ENCODE measurements at places on chromosomes 3 and 15.

DNA sequence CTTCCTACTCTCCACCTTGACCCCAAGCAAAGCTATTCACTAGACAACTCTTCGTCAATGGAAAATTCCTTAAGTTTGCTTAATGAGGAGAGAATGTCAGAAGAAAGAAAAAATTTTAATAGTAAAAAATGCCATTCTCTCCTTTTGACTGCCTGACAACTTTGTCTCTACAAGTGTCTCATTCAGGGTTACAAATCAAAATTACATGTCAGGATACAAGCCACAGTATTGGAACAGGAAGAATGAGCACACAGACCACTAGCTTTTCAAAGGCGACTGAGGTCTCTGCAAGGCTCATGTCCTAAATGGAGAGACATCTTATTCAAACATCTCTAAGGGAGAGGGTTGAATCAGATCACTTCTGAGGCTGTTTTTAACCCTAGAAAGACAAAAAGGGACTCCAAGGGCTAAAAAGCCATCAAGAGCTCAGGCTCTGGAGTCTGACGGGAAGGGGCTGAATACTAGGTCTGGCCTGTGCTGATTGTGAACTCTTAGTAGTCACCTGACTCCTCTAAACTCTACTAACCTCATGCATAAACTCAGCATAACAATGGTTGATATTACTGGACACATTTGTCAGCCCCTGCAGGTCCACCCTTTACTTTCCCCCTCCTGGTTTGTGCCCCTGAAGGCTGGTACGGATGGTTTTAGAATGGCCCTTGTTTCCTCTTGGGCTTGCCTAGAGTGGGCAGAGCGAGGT, 12.8 kb upstream of the MEIS2 start:
- DNase-seq = no peak

DNA sequence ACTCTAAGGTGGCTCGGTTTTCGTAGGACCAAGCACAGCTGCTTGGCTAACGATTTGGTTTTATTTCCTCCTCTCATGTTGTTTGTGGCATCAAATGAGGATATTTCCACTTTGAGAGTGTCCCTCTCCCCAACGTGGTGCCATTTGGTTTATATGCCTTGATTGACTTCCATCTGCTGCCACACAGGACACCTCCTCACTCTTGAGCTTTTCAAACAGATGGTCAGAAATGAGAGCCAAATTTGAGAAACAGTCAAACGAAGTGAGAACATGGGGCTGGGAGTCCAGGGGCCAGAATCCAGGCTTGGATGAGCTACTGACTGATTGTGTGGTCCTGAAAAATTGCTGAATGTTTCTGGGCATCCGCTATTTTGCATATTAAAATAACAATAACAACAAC, 43.5 kb downstream of the CEMIP start:
- DNase-seq = peak; percentile 30

- DNase-seq = no peak
Measured at GRCh38 chr15:36160351-36160750, 419.1 kb upstream of the CDIN1 start.

GRCh38 chr3:13335059-13335458, 85.1 kb downstream of the NUP210 start:
- peak; percentile 23 for DNase-seq

DNA sequence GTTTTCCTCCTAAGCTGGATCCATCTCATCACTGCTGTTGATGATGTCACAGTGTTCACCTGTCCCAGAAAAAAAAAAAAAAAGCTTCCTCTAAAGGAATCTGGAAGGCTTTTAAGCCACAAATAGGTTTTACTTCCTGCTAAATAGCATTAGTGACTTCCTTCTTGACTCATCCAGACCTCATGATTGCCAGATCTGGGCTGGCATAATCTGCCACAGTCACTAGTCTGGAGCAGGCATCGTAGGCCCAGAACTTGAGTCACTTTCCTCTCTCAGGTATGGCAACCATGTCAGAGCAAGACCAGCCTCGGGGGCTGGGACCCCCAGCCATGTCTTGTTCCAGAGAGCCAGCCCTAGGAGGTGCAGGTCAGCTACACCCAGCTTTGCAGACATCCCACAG, 266.5 kb upstream of the CADM2 start:
- DNase-seq = no peak

- no peak for DNase-seq
Measured at GRCh38 chr3:64129581-64129980, 95.7 kb downstream of the PRICKLE2 start.

DNA sequence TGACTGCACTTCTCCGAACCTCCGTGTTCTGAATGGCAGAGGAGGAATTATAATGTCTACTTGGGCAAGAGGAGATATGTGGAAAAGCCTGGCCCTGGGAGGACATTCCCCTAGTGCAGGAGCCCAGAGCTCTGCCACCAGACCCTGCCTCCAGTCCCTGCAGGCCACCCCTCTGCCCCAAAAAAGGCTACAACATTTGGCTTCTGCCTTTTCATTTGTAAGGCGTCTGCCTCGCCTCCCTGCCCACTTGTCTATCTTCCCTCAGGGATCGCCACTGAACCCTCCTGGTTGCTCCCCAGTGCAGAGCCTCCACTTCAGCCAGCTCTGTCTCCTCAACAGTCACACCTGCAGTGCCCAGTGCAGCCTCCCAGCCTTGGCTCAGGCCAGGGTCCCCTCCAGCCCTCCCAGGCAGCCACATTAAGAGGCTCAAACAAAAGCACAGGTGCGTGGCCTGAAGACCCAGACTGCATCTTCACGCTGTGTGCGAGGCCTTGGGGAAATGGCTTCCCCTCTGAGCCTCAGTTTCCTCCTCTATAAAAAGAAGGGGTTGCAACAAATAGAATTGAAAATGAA, 125.9 kb upstream of the SMAD3 start:
- no peak for DNase-seq

DNA sequence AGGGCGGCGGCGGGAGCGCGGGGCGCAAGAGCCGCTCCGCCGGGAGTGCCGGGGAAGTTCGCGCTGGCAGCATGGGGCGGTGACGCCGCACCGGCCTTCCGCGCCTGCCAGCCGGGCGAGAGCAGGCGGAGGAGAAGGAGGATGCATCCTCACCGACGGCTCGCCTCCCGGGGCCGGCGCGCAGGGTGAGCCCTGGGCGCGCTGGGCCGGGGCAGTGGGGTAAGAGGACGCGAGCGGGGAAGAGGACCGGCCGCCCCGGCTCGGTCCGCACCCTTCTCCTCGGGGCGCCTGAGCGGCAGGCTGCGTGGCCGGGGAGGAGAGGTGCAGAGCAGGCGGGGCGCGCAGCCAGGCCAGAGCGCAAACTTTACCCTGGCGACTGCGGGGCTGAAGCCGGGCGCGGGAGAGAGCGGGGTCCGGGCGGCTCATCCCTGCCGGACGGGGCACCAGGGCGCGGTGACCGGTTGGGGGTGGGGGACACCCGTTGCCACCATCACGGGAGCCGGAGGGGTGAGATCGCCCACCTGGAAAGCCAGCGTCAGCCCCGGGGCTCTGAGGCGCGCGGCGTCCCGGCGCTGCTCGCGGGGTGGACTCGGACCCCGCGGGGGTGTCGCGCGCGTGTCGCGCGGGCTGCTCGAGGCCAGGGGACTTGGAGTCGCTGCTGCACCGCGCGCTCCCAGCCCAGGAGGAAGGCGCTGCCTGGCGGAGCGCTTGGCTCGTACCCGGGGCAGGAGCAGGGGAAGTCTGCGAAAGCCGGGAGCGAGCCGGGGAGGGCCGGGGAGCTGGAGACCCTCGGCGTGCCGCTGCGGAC, 542 bp downstream of the GABRA5 start:
- DNase-seq = no peak

GRCh38 chr3:110736332-110736731, 335.3 kb upstream of the NECTIN3 start:
- no peak for DNase-seq

DNA sequence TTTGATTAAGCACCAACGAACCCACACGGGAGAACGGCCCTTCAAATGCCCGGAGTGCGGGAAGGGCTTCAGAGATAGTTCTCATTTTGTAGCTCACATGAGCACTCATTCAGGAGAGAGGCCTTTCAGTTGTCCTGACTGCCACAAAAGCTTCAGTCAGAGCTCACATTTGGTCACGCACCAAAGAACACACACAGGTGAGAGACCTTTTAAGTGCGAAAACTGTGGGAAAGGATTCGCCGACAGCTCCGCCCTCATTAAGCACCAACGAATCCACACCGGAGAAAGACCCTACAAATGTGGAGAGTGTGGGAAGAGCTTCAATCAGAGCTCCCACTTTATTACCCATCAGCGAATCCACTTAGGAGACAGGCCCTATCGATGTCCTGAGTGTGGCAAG, 8.7 kb downstream of the ZNF774 start:
- DNase-seq = no peak

GRCh38 chr3:23810343-23811184, 4.8 kb downstream of the UBE2E1 start:
- peak; percentile 48 for DNase-seq

DNA sequence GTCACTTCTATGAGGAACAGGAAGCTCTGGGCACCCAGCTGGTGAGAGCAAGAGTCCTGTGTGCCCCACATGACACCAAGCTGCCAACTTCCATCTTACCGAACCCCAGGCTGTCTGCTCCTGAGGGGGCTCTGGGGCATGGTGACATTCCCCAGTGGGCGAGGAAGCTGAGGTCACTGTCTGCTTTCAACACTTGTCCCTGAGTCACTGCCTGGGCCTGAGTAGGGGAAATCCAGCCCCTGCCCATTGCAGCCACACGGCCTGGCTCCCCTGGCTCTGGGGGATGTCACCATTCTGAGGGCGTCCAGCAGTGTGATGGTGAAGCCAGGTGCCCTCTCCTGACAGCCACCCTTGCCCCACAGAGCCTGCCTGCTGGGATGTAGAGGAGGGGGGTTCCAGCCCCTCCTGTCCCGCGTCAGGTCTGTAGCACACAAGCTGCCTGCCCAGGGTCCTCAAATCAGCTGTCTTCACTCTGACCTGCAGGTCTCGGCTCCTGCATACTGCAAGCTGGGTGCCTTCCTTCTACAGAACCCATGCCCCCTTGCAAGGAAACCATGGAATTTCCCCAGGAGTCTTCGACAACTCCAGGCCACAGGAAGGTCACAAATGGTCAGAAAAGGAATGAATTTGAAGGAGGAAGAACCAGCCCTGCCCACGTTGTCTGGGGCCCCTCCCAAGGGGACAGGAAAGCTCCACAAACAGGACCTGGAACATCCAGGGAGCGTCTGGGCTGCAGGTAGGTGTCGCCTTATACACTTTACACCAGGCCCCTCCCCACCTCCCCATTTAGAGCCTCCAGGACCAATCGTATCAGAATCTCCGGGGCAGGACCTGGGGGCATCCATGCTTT, 69.9 kb upstream of the GATM start:
- DNase-seq = no peak

- no peak for DNase-seq
Measured at GRCh38 chr3:159994182-159994581, 5.5 kb downstream of the IL12A start.

DNA sequence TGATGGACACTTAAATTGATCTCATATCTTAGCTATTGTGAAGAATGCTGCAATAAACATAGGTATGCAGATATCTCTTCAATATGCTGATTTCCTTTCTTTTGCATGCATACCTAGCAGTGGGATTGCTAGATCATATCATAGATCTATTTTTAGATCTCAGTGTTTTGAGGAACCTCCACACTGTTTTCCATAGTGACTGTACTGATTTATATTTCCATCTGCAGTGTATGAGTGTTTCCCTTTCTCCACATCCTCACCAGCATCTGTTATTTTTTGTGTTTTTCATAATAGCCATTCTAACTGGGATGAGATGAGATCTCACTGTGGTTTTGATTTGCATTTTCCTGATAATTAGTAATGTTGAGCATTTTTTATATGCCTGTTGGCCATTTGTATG, 17.1 kb upstream of the RASA2 start:
- DNase-seq = no peak

DNA sequence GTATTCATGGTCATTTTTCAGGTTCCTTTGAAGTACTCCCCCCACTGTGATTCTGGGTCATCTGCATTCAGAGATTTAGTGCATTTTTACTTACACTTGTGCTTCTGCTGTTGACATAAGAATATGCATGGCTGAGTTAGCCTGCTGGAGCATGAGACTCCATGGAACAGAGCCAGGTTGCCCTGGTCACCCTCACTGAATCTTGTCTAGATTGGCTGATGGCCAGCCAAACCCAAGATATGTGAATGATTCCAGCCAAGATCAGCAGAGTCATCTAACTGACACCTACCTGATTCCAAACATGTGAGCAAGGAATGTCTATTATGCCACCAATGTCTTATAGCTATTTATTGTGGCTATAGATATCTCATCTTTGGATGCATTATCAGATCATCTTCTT, 25.1 kb downstream of the DTWD1 start:
- peak; percentile 30 for DNase-seq

- DNase-seq = no peak
Measured at GRCh38 chr3:106376016-106376570, 507.3 kb upstream of the CBLB start.

DNA sequence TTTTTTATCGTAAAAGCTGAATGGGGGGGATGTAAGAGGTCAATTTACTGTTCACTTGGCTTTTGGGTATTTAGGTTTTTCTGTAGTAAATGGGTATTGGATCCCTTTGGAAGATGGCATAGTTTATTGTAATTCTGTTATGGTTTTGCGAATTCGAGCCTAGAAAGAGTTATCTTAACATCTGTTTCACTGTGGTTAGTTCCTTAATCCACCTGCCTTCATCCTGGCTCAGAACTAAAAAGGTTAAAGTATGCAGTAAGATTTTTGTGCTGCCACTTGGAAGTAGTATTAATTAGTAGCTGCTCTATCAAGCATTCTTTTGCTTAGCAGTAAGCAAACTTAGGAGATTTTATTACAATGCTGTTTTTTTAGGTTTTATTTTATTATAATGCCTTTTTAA, 62.4 kb downstream of the ARIH1 start:
- DNase-seq = no peak

DNA sequence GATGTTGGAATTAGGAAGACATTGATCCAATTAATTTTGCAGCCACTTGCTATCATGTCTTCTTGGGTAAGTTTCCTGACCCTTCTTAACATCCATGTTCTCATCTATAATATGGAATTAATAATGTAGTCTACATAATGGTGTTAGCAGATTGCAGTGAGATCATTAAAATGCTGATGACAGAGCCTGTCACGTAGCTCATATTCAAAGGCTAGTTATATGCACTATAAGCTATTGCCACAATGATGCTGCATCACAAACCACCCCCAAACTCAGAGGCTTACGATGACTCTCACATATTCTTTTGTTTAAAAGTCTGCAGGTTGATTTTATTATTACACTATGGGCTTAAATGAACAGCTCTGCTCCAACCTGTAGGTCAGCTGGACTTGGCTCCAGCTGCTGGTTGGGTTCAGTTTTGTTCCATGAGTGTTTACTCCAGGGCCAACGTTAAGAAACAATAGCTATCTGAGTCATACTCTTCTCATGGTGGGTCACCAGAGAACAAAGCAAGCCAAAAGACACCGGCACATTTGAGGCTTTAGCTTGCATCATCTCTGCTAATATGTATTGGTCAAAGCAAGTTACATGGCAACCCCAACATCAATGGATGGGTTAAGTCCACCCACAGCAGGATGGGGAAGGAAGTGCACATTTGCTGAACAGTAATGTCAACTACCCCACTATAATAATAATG, 250.0 kb upstream of the SLCO3A1 start:
- DNase-seq = no peak

Data from lung (tissue), 17 donors.